H7 (cell line): ENCODE measurements at places on chromosomes 11 and 22.

GRCh38 chr22:36807627-36808026 is 9.2 kb downstream of the PVALB start:
- no peak for DNase-seq

DNA sequence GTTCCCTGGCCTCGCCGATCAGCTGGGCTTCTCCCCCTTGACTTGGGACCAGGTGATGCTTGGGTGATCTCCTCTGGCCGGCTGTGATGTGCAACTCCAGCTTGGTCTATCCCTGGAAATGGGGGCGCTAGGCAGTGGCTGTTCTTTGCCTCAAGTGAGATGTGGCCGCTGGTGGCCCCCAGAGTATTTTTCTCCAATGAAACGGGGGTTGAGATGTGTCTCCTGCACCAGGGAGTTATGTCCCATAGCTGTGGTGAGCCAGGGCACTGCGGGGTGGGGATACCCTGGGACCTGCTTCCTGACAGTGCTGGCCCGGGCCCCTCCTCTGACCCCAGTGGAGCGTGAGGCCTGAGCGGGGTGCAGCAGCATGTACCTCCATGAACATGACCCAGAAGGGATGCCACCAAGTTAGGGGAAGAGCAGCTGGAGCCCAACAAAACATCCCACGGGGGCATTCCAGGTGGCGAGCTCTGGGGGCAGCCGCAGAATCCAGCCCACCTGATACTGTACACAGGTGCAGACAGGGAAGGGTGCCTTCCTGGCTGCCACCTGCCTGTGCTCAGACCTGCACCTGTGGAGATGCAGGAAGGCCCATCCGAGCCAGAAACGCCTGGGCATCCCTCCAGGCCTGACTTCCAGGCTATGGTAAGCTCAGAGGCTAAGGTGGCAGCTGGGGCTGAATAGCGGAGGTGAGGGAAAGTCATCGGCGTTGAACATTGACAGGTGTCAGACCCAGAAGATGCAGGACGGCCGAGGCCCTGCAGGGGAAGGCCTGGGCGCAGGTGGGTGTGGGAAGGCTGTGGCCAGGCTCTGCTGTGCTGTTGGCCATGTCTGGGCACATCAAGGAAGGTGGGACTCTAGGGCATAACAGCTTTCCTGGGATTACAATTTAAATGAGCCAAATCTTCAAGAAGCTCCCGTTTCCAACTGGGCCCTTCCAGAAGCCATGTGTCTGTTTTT is 97.3 kb downstream of the CTTN start:
- DNase-seq = no peak

DNA sequence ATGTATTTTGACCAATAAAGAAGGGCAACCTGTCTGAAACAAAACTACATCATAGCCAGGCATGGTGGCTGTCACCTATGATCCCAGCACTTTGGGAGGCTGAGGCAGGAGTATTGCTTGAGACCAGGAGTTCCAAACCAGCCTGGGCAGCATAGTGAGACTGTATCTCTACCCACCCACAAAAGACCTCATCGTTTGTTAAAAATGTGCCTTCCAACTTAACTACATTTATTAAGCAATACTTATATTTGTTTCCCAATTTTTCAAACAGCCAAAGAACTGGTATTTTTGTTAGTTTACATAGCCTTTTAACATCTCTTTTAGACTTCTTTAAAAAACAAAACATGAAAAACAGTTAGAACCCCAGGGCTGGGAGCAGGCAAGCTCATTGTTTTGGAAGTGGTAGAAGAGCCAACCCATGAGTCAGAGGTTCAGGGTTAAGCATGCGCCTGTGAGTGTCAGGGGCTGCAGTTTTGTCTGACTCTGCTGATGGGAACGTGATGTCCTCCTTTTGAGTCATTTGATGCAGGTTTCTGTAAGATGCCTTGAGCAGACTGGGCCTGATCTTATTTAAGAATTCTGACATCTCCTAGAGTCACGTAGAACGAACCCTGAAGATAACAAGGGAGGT is 53.9 kb upstream of the CRTAM start:
- no peak for DNase-seq

- no peak for DNase-seq
Observed at GRCh38 chr22:47534804-47535410, 772.5 kb downstream of the TBC1D22A start.

GRCh38 chr11:897253-898142 is 13.1 kb downstream of the CHID1 start:
- no peak for DNase-seq

DNA sequence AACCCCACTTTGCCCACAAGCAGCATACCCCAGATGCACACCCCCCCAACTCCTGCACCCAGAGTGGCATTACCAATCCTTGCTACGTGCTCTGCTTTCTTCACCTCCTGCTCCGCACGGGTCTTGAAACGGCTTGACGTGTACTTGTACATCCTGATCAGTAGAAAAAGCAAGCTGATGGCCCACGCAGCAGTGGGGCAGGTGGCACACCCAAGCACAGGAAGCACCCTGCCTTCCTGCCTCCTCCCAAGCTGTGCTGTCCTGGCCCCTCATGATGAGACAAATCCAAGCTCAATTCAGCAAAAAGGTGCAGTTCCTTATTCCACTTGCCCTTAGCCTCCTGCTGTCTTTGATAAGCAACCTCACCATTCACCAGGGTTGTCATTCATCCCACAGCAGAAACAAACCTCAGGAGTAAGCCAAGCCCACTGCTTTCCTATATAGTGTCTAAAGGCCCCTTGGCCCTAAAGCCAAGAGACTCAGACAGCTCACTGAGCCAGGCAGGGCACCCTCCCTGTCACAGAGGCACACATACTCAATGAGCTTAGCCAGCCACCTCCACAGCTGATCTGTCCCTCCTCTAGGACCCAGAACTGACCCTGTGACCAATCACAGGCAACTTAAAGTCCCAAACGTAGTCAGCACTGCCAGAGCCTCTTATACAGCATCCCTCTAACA is 27.8 kb downstream of the MORC2 start:
- no peak for DNase-seq

DNA sequence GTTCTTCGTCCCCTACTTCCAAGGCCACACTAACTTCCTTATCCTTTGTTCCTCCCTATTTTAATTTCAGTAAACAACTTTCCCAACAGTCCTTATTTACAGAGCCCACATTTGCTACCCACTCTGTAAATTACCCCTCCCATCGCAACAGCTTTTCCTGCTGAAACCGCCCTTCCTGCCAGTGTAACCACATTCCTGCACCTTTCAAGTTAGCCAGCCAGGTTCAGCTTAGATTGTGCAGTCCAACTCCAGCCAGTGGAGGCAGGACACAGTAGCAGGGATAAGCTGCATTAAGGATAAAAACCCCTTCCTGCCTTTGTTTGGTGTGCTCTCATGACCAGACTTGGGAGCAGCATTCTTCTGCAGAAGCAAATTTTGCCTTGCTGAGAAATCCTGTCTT is 768.3 kb upstream of the ARHGAP42 start:
- no peak for DNase-seq

DNA sequence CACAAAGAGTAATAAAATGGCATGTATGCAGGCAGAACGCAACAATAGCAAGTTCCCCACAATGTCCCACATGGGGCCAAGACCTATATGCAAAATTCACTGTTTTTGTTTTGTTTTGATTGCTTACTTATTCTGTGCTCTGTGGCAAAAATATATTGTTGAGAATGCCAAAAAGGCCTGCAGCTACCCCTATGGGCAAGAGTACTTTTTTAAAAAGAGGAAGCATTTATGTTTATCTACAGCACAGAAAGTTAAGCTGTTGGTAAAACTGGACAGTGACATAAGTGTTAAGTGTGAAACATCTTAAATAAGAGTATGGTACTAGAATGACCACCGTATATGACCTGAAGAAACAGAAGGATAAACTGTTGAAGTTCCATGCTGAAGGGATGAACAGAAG is 301.9 kb upstream of the ZC3H12C start:
- DNase-seq = no peak

DNA sequence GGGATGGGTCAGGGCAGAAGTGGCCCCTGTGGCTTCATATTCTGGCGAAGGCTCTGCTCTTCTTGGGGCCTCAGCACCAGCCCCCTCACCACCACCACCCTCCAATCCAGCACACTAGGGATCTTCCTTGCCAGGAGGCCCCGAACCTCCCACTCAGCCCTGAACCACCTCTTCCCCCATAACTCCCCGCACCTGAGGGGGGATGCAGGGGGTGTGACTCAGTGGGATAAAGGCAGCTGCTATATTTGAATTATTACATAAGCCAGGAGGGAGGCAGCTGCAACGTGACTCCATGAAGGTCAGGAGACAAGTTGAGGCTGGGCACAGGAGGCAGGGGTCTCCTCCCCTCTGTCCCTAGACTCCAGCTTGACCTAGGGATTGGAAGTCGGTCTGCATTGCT is 5.6 kb upstream of the PDE2A start:
- DNase-seq = no peak

DNA sequence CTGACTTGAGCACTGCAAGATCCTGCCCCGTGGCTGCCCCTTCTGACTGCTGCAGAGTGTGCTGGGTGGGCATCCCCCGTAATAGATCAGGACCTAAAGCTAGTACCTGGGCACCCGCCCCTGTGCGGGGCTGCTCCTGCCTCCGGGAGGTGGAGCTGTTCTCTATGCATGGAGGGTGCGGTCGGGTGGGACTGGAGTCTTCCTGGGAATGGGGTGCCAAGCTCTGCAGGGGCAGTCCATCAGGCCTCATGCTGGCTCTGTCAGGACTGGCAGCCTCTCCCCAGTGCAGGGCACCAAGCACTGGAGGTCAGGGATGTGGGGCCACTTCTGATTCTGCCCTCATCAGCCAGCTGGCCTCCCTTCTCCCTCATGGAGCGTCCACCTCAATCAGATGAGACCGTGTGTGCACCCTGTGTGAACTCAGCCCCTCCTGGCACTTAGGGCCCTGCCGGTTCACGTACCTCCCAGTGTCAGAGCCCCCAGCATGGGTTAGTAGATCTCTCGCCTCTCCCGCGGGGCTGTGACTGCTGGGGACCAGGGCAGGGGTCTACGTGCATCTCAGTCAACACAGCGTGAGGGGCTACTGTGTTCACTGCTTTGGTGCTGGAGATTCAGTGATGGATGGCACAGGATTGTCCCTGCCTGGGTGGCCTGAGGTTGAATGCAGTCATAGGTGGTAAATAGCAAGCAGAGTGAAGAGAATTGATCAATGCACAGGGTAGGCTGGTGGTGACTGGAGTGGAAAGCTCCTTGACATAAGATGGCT is 30.8 kb downstream of the MPPED1 start:
- peak; percentile 30 for DNase-seq

GRCh38 chr11:72792437-72793021 is 1.3 kb downstream of the STARD10 start:
- peak; percentile 16 for DNase-seq

DNA sequence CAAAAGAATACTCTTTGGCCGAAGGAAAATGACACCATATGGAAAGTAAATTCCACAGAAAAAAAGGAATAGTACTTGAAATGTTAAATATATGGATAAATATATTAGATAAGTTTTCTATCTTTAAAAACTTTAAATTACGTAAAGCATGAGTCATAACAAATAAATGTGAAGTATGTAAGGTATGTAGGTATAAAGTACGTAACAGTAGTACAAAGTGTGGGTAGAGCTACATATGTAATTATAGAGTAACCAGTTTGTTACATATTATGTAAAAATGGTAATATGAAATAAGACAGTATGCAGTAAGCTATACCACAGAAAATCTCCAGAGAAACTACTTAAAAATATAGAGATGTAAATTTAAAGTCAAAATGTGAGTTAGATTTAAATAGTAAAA is 582.3 kb upstream of the CHORDC1 start:
- no peak for DNase-seq
